Prostate gland (tissue), 2 donors: ENCODE measurements at places on chromosomes 5 and 9. TPM values are rescaled to one million over a fixed set of nuclear protein-coding genes. Genes with fewer than 3 reads are reported as not detected.

The ABCA1 gene
- total RNA-seq: 63.7 TPM

The PCDHA2 gene
- 0.80 TPM for total RNA-seq

The GRXCR2 gene
- not detected for total RNA-seq

The ARRDC1 gene
- 123 TPM for total RNA-seq

The TTC23L gene
- 2.4 TPM for total RNA-seq

The GCNT4 gene
- 1.4 TPM for total RNA-seq

DNA sequence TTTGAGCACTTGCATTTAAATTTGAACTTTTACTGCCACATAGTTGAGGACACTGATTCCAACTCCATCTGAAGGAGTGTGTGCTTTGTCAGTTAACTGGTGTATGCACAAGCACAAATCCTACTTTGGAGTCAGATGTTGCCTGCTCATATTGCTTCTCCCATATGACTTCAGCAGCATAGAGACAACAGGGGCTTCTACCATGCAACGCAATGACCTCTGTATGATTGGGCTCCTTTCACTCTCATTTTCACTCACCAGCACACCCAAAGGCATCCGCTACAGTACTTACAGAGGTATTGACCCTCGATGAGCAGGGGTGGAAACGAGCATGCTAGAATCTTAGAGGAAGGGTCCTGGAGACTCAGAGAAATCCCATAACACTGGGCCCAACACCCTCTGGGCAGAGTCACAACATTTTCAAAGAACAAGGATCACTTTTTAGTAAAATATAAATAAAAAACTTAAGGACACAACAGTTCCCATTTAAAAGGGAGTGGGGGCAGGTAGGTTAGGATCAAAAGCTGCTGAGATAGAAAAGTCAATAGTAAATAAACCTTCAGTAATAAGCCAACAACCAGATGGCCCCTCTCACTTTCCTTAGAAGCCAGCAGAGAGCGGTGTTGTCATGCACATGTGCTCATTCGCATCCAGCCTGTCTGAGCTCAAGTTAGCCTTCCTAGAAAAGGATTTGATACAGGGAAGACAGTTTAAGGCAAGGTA, 203.8 kb downstream of the SNCAIP start:
- no peaks in the 10 kb centered on the region for H3K4me1 ChIP-seq
- DNase-seq: peak; percentile 39
- H3K27me3 ChIP-seq: no peaks in the 10 kb centered on the region
- no peak overlapping the region for H3K4me3 ChIP-seq
- no peak overlapping the region for H3K27ac ChIP-seq

- no peaks in the 10 kb centered on the region for H3K27me3 ChIP-seq
- H3K27ac ChIP-seq: no peak overlapping the region
- no peaks in the 10 kb centered on the region for H3K4me1 ChIP-seq
- H3K36me3 ChIP-seq: no peaks in the 10 kb centered on the region
- no peak overlapping the region for H3K4me3 ChIP-seq
Observed at GRCh38 chr9:96217294-96217707, 84.7 kb downstream of the HSD17B3 start.

- H3K36me3 ChIP-seq: no peaks in the 10 kb centered on the region
- no peaks in the 10 kb centered on the region for H3K27me3 ChIP-seq
- no peak overlapping the region for H3K27ac ChIP-seq
- no peak overlapping the region for H3K4me3 ChIP-seq
- no peak for DNase-seq
- H3K4me1 ChIP-seq: no peaks in the 10 kb centered on the region
Observed at GRCh38 chr5:179215576-179215975, 129.7 kb downstream of the ADAMTS2 start.

- H3K36me3 ChIP-seq: no peaks in the 10 kb centered on the region
- no peak for DNase-seq
- no peak overlapping the region for H3K27ac ChIP-seq
Observed at GRCh38 chr9:7892975-7893374, 93.4 kb upstream of the DMAC1 start.

GRCh38 chr5:171415115-171415730, 4.2 kb upstream of the FGF18 start:
- no peaks in the 10 kb centered on the region for H3K36me3 ChIP-seq
- no peak overlapping the region for H3K4me3 ChIP-seq
- peaks cover 10% of the 10 kb centered on the region for H3K4me1 ChIP-seq
- no peak overlapping the region for H3K27ac ChIP-seq
- H3K27me3 ChIP-seq: no peaks in the 10 kb centered on the region

DNA sequence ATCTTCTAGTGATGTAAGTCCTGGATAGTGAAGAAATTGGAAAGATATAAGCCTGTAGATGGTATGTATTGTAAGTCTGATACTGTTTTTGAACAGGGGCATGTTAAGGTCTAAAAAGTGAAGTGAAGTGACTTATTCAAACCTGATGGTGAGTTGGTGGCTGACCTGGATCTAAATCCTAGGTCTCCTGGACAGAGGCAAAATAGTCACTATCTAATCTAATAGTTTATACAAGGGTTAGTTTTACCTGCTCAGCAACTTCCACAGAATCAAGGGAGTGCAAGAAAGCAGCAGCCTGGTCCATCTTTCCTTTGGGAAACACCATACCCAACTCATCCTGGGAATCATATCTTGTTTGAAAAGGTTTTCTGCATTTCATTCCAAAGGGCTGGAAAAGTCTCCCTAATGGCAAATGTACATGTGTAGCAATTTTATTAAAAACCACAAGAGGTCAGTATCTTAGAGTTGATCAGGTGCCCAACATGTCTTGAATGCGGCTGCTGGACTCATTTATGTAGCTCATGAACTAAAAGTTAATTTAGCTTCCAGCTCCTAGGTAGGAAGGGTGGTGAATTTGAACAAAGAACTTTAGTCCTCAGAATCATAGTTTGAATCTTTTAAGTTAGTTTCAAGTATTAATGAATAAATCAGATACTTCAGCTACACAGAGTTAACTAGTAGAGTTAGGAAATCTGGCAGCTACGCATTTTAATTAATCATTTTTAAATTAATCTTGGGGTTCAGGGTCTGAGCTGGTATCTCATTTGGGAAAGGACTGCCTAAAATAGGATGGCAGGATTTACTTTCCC, 26.0 kb downstream of the SKP2 start:
- no peaks in the 10 kb centered on the region for H3K36me3 ChIP-seq
- H3K27me3 ChIP-seq: no peaks in the 10 kb centered on the region
- H3K27ac ChIP-seq: no peak overlapping the region
- no peak overlapping the region for H3K4me3 ChIP-seq

DNA sequence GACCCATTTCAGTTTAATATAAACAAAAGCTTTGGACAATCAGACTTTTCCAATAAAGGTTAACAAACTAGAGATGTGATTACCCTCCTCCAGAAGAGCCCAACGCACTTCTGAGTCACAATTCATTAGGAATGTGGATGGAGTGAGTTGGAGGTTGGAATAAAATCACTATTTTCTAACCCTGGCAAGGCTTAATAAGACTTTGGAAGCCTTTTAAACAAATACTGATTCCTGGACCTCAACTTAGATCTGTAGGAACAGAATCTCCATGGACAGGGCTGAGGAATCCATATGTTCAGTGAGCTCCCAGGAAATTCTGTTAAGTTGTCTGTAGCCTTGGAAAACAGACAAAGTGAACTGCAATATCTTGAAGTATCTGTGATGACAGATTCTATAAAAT, 233.5 kb upstream of the ELL2 start:
- no peak overlapping the region for H3K27ac ChIP-seq
- no peaks in the 10 kb centered on the region for H3K4me1 ChIP-seq
- no peak overlapping the region for H3K4me3 ChIP-seq
- no peaks in the 10 kb centered on the region for H3K36me3 ChIP-seq

DNA sequence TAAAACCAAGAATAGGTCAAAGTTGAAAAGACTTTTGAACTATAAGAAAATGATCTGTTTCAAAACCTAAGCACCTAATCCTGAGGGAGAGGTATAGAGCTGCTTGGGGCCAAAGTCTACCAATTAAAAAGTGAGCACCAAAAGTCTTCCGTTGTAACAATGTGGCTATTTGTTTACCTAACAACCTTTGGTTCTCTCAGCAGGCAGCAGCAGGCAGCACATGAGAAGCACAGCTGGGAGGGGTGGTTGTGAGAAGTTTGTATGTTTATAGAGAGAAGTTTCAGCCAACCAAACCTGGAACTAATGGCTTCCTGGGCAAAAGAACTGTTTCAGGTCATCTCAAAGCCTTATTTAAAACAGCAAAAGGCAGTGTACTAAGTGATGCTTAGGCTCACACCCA, 59.8 kb upstream of the TBC1D9B start:
- no peak overlapping the region for H3K4me3 ChIP-seq
- DNase-seq: peak; percentile 14
- no peaks in the 10 kb centered on the region for H3K4me1 ChIP-seq
- H3K27me3 ChIP-seq: no peaks in the 10 kb centered on the region

DNA sequence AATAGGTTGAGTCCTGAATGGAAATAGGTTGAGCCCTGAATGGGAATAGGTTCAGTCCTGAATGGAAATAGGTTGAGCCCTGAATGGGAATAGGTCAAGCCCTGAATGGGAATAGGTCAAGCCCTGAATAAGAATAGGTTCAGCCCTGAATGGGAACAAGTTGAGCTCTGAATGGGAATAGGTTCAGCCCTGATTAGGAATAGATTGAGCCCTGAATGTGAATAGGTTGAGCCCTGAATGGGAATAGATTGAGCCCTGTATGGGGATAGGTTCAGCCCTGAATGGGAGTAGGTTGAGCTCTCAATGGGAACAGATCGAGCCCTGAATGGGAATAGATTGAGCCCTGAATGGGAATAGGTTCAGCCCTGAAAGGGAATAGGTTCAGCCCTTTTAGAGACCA, 590.8 kb upstream of the ADAMTS16 start:
- H3K4me1 ChIP-seq: no peaks in the 10 kb centered on the region
- no peaks in the 10 kb centered on the region for H3K27me3 ChIP-seq
- H3K27ac ChIP-seq: no peak overlapping the region
- no peak for DNase-seq

DNA sequence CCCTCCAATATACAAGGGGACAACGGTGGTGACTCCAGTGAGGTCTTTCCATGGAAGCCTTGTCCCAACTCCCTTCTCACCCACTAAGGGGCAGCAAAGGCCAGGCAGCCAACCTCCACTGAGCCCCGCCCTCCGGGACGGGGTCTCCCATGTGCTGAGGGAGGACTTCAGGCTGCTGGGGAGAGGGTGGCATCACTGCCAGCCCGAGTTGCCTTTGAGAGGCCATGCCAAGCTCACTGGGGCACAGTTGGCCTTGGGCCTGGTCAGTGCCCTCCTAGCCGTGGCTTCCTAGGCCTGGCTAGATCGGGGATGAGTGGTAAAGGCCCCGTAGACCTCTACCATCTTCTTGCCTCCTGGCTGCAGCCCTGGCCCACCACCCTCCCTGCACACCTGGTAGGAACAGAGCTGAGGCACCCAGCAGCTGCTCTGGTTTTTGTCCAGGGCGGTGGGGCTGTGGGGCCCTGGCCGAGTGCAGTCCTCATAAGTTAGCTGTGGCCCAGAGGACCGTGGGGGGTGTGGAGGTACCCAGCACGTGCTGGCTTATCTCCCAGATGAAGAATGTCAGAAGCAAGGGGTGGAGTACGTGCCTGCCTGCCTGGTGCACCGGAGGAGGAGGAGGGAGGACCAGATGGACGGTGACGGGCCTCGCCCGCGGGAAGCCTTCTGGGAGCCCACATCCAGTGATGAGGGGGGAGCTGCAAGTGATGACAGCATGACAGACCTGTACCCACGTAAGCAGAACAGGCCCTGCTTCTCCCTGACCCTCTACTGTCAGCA, 3.2 kb downstream of the SURF2 start:
- no peak for DNase-seq
- H3K36me3 ChIP-seq: no peaks in the 10 kb centered on the region
- H3K4me1 ChIP-seq: peaks cover 22% of the 10 kb centered on the region

DNA sequence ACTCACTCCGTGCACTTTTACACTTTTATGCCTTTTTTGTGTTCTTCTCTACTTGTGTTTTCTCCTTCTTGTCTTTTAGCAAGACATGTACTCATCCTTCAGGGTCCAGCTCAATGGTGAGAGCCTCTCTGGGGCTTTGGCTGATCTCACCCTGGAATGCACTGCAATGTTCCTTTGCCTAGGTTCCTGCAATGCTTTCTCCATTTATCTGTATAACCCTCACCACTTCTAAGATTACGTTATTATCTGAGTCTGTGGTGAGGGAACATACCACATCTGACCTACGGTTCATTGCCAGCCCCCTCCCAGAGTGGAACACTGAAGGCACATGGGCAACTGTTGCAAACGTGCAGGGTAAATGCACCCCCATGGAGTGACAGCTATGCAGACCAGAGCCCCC, 47.3 kb downstream of the KCNIP1 start:
- no peaks in the 10 kb centered on the region for H3K27me3 ChIP-seq
- no peaks in the 10 kb centered on the region for H3K36me3 ChIP-seq
- no peaks in the 10 kb centered on the region for H3K4me1 ChIP-seq
- no peak overlapping the region for H3K27ac ChIP-seq
- H3K4me3 ChIP-seq: no peak overlapping the region

GRCh38 chr9:91403665-91404543, 19.7 kb downstream of the NFIL3 start:
- no peak overlapping the region for H3K27ac ChIP-seq
- no peaks in the 10 kb centered on the region for H3K27me3 ChIP-seq
- H3K4me1 ChIP-seq: no peaks in the 10 kb centered on the region
- H3K36me3 ChIP-seq: no peaks in the 10 kb centered on the region
- H3K4me3 ChIP-seq: no peak overlapping the region

- peak; percentile 74 for DNase-seq
- H3K27me3 ChIP-seq: no peaks in the 10 kb centered on the region
- H3K4me1 ChIP-seq: peaks cover 16% of the 10 kb centered on the region
Observed at GRCh38 chr5:180785794-180786221, 16.8 kb downstream of the MGAT1 start.

DNA sequence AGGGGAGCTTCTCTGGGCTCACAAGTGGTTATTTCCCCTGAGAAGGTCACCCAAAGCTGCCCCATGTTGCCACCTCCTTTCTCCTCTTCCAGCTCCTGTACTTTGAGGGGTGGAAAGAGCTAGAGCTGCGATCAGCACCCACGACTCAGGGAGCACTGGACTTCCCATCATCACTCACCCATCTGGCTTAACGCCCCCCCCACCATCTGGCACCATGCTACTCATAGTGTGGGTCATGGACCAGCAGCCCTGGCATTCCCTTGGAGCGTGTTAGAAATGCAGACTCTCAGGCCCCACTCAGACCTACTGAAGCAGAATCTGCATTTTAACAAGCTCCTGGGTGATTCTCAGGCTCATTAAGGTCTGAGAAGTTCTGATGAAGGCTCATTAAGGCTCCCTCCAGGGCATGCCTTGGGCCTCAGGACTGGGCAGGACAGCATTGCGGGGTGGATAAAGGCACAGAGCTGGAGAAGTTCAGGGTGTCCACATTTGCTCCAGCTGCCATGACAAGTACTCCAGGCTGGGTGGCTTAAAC, 67.3 kb downstream of the GALNT12 start:
- DNase-seq: no peak
- no peak overlapping the region for H3K4me3 ChIP-seq
- H3K36me3 ChIP-seq: no peaks in the 10 kb centered on the region
- no peaks in the 10 kb centered on the region for H3K4me1 ChIP-seq
- no peaks in the 10 kb centered on the region for H3K27me3 ChIP-seq
- no peak overlapping the region for H3K27ac ChIP-seq

- no peaks in the 10 kb centered on the region for H3K4me1 ChIP-seq
- no peaks in the 10 kb centered on the region for H3K27me3 ChIP-seq
- DNase-seq: no peak
- no peaks in the 10 kb centered on the region for H3K36me3 ChIP-seq
- H3K4me3 ChIP-seq: no peak overlapping the region
Observed at GRCh38 chr5:179123491-179124272, 63.5 kb downstream of the ZNF354C start.

GRCh38 chr9:134359493-134360179, 33.4 kb downstream of the RXRA start:
- peak overlapping the region; percentile 78 for H3K27ac ChIP-seq
- H3K4me1 ChIP-seq: peaks cover 87% of the 10 kb centered on the region
- no peaks in the 10 kb centered on the region for H3K27me3 ChIP-seq
- DNase-seq: no peak

- H3K36me3 ChIP-seq: no peaks in the 10 kb centered on the region
- H3K27me3 ChIP-seq: no peaks in the 10 kb centered on the region
- no peak for DNase-seq
- no peak overlapping the region for H3K4me3 ChIP-seq
- H3K27ac ChIP-seq: no peak overlapping the region
- no peaks in the 10 kb centered on the region for H3K4me1 ChIP-seq
Observed at GRCh38 chr9:114486205-114486963, 18.9 kb downstream of the WHRN start.
